ENCODE measurements at places on chromosomes 7 and 10.

- no peak for DNase-seq
These were observed 826 bp downstream of the PODXL start for GRCh38 chr7:131555552-131556052.

DNA sequence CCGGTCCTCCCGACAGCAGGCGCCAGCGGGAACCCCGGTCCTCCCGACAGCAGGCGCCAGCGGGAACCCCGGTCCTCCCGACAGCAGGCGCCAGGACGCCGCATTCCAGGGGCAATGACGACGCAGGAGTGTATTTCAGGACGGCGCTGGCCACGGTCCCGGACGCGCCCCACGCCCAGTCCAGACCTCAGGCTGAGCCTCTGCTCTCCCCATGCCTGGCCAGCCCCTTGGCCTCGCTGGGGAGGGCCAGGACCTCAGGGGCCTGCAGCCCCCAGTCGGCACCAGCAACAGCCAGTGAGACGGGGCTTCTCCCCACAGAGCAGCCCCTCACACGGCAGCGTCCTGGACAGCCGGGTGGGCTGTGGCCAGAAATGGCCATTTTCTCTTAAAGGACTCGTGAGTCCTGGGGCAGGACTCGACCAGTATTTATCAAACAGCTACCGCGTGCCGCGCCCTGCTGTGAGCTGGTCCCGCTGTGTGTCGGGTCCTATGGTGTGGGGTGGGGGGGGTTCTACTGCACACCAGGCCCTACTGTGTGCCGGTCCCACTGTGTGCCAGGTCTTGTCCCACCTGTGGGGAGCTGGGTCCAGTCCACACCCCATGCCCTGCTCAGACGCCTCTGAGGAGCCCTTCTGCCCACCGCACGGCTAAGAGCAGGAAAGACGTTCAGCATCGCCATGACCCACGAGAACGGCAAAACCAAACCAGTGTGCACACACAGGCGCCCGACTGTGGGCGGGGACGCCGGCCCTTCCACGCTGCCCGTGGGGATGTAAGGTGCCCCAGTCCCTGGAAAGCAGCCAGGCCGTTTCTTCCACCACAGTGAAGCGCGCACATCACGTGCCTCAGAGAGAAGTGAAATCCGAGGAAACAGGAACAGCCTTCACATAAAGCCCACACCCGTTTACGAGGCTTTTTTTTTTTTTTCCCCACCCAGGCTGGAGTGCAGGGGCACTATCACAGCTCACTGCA is 33.3 kb downstream of the GET4 start:
- DNase-seq = no peak

DNA sequence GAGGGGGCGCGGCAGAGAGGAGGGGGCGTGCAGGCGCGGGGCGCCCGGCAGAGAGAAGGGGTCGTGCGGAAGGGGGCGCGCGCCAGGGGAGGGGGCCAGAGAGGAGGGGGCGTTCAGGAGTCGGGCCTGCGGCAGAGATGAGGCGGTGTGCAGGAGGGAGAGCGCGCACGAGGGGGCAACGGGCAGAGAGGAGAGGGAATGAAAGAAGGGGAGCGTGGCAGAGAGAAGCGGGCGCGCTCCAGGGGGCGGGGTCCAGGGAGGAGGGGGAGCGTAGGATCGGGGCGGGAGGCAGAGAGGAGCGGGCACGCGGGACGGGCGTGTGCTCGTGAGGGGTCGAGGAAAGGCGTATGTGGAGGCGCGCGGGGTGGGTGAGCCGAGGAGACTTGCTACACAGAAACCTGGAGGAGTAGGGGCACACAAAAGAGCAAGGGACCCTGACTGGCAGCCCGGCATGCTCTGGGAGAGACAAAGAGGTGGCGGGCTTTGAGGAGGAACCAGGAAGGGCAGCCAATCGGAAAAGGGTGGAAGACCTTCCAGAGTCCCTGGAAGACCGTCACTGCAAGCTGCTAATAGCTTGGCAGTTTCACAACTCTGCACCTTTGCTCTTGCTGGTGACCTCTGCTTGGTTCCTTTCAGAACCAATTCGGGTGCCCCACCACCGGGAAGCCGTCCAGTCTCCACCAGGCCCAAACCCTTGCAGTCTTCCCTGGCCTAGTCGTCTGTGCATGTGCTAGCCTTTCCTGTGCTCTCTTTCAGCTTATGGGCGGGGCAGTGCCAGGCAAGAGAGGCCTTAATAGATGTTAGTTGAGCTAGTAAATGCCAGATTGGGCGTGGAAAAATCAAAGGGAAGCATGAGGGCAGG is 639 bp downstream of the DYDC2 start:
- DNase-seq = no peak

DNA sequence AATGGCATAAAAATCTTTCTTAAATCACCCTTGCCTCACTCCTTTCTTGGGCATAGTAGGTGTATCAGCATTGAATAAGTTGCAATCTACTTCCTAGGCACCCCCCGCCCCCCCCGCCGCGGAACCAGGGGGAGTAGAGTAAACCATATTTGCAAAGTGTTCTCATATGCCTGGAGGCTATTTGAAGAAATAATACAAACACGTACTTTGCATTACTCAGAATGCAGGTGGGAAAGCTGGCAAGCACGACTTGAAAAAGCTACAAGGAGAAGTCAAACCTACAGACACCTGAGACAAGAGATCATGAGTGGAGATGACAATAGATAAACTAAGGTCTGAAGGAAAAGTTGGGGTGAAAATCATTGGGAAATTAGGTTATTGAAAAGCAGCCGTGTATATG is 65.6 kb downstream of the POM121L12 start:
- no peak for DNase-seq

DNA sequence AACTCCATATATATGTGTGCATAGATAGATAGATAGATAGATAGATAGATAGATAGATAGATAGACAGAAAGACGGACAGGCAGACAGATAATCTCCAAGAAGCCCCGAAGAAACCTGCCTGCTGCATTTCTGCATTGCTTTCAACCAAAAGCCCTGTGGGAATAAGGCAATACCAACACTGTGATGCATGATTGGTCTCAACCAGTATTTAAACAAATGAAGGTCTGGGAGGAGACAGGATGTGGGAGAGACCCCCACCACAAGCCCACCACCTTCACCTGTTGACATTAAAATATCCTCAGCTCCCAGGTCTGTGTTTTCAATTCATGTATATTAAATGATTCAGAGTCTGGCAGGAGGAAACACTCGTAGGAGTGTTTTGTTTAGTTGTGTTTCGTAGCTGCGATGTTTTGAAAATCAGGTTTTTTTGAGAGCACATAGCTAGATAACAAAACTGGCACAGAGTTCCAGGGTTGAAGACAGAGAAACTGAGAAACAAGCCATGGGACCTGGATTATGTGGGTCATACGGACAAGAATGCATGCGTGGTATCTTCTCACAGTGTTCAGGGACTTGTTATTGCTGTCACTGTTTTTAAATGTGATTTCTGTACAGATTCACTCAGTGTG is 200.7 kb upstream of the AHR start:
- DNase-seq = no peak

DNA sequence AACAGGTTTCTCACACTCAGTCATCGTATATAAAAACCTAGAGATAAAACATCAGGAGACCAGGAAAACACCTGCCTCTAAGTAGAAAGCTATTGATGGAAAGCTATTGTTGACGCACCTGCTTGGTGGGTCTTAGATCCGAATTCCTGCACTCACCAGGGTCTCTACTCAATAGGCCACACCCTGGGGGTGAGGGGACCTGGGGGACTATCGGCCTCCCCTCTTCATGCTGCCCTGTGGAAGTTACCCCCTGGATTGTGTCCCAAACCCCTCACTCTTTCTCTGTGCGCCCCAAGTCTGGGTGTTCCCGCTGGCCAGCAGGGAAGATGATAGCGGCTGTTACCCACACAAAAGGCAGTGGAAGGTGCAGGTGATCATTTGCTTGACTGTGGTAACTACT is 313.0 kb downstream of the WDR37 start:
- DNase-seq = no peak
